Fibroblast of skin of right biceps (primary cell): ENCODE measurements at places on chromosomes 4 and X.
A peak's percentile ranks its signal among the peaks of the same experiment; 100 is the strongest.

GRCh38 chr4:70651864-70652506 is 14.3 kb downstream of the JCHAIN start:
- DNase-seq = peak; percentile 39

- peak; percentile 8 for DNase-seq
These were observed 114.6 kb downstream of the TBCK start for GRCh38 chr4:106201373-106201772.

GRCh38 chr4:3522651-3523050 is 9.6 kb downstream of the LRPAP1 start:
- DNase-seq = no peak

GRCh38 chr4:113733685-113734084 is 27.9 kb downstream of the CAMK2D start:
- no peak for DNase-seq

- no peak for DNase-seq
These were observed 40.8 kb upstream of the IL9R start for GRCh38 chrX:155956649-155957048.

DNA sequence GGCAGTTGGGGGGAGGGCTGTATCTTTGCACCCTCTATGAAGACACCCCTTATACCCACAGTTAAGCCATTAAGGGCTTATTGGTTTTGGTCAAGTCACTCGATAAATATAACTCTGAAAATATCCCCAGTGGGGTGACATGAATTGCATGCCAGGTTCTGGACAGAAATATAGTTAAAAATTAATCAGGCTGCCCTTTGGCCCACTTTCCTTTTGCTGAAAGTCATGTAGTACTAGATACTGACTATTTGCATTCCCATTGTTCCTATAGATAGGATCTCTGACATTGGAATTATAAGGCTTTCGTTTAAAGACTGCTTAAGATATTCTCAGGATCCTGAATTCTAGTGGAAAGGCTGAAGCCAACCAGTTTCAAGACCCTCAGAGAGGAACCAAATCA is 43.5 kb upstream of the LAMP2 start:
- no peak for DNase-seq

DNA sequence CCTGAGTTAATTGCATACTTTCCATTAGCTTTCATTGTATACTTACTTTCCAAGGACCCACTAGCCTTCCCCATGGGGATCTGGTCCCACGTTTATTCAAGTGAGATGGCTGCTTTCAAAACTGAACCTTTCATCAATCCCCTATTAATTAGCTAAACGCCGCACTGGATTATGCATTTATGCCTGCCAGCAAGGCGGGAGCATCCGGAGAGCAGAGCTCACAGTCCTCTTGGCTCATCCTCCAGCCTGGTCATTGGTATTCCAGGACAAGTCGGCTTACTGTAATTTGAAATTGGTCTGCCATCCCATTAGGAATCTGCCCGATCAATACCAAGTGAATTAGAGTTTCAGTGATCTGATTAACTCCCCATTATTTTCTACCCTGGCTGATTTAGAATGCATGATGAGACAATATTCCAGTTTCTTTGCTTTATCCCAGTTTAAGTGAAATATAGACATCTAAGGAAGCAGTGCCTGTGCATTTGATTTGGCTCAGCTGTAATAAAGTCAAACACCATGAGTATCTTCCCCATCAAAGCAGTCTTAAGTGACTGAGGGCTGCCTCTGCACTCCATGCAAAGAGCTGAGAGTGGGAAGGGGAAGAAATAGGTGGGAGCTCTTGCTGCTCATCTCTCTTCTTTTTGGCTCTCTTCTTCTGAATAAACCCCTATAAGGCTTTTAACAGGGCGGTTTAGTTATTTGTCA is 411.4 kb downstream of the GPAT3 start:
- no peak for DNase-seq

- DNase-seq = peak; percentile 70
These were observed 4.6 kb upstream of the KANTR start for GRCh38 chrX:53089224-53089842.

- no peak for DNase-seq
These were observed 11.7 kb downstream of the CTAG1B start for GRCh38 chrX:154607370-154607769.
